Naive thymus-derived CD4-positive, alpha-beta T cell (primary cell): ENCODE measurements at places on chromosomes 12 and 14.

GRCh38 chr14:20331053-20331613, 1.9 kb downstream of the CCNB1IP1 start:
- no peak for DNase-seq

GRCh38 chr12:76029982-76030340, 1.6 kb downstream of the PHLDA1 start:
- DNase-seq, result no peak

DNA sequence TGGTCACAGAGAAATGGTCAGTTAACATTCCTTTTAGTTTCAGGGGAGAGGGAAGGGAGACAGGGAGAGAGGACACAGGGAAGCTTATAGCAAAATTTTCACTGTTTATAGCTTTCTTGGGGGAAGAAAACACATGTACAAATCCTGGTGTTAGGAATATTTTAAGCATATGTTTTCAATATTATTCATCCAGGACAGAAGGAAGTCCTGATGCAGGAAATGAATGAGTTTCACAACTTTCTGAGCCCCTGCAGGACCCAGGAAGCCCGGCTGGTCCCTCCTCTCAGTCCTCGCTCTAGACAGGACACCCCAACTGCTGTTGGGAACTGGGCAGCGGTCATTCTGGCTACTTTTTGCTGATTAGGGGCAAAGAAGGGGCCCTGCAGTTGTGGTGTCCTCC, 71.1 kb upstream of the ZDHHC17 start:
- no peak for DNase-seq

- DNase-seq, result no peak
Measured at GRCh38 chr12:85280984-85281630, 1.1 kb downstream of the ALX1 start.

DNA sequence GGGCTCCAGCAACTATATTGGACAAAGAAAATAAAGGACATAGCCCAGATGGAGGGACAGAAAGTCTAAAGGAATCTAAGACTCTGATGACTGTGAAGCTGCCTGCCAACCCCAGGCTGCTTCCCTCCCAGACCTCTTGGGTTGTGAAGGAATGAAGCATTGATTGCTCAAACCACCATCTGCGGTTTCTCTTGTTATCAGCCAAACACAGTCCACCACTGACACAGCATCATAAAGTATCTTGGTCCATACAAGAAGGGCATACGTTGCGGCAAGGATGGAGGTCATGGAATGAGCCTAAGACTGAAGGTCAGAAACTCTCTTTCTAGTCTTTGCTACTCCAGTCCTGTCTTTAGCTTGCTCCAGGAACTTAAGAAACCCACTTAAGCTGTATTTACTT, 58.5 kb upstream of the PLXNC1 start:
- no peak for DNase-seq

DNA sequence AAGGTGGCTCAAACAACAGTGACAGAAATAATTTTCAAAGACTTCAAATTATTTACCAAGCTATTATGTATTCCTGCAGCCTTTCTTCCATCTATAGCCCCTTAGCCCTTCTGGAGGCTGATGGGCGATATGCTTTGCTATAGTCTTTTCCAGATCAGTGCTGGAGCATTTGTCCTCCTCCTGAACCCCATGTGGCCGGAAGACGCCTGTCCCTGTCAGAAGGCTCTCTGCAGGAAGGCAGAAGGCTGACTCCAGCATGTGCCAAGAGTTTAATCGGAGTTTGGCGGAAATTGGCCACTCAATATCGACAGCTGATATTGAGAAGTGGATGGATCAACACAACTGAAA, 49.3 kb upstream of the MAX start:
- no peak for DNase-seq

DNA sequence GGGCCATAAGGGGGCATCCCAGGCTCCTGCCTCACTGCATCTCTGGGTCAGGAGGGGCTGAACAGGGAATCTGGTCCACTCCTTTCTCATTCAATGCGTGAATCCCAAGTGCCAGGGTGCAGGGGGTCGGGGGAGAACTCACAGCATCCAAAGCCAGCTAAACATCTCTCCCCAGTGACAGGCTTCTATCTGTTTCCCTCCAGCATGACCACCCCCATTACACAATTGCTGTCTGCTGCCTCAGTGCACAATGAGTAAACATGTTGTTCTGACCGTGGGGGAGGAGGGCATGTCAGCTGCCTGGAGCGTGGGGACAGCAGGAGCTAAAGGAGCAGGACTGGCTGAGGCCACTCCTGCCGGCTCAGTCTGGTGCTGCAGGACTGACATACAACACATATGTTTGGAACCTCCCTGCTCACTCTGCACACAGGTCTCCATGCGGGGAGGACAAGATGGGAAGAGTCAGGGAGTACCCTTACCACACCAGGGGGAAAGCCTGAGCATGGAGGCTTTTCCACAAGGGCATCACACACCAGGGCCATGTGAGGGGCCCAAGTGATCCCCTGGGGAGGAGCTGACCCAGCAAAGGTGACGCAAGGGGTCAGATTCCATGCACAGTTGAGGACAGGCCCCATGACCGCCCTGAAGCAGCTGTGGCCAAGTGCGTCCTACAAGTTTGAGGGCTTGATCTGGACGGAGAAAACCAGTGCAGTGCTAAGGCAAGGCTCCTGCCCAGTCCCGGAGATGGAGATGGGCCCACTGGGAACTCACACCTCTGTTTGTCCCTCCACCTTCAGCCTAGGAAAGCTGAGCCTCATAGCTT, 1.4 kb downstream of the TNS2 start:
- DNase-seq, result no peak

- DNase-seq, result no peak
Measured at GRCh38 chr14:100438678-100439592, 115.8 kb downstream of the SLC25A47 start.

GRCh38 chr12:103998976-103999375, 33.3 kb downstream of the TDG start:
- no peak for DNase-seq

DNA sequence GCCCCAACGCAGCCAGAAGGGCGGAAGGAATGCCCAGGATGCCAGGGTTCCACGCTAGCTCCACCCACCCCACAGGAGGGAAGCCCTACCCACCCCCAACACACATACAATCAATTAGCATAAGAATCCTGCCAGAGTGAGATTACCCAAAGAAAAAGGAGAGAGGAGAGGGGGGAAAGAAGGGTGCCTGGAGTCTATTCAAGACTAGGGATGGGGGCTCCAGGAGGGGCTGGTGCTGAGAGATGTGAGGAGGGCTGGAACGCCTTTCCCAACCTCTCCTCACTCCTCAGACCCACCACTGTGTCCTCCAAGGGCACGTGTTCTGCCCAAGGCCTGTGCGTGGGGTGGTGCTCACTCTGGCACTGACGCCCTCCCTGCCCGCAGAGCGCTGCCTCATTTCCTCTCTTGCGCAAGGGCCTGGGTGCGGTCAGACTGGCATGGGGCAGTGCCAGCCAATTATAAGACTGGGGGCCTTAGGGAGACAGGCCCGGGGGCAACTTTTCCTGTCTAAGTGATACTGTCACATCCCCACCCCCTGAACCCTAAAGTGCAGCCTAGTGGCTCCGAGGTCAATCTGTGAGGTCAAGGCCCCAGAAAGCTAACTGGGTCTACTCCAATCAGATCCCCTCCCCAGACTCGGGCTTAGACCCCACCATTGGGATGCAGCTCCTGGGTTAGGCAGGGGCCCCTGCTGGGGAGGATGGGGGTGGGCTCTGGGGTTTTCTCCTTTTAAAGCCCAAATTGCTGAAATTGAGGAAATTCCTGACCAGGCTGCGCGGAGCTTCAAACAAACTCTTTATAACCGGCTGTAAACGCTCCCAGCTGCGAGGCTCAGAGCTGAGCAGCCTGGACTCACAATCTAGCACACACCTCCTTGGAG, 10.2 kb upstream of the ITGB7 start:
- no peak for DNase-seq

- no peak for DNase-seq
Measured at GRCh38 chr14:57319636-57320192, 50.9 kb downstream of the AP5M1 start.

DNA sequence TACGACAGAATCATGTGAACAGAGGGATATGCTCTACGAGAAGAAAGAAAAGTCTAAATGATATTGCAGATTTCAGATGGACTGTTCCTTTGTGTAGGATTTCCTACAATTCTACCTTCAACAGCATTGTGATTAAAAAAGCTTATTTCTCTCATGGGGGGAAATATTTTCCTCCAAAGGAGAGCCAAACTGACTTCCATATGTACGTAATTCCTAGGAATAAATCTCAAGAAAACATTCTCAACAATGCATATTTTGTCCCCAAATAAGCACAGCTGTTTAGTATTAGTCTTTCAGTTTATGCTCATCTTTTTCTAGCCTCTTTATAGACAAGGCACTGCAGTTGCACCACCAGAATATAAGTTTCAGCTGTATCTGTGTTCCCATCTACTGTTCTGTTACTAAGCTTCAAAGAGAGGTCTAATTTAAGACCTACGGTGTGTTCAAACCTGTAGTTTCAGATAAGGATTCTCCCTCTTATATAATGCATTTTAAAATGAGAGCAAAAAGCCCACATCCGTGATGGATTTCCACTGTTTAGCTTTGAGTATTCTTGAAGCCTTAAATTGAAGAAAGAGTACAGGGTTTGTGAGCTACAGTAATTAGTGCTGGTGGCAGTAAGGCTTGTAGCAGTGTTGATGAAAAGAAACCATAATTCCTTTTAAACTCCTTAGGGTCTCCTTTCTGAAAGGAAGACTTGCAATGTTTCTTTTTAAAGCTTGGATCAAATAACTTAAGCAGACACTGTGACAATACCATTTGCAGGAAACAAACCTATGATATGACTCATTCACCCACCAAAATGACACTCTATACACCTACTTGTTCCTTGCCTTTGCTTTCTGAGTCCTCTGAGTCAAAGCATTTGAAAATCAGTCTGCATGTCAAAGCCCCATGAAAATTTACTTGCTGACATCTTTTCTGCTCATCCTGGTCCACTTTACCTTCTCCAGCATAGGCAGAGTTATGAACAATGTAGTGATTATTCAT, 754.1 kb downstream of the NOVA1 start:
- DNase-seq, result no peak
